ENCODE measurements at places on chromosomes 13 and 19.

GRCh38 chr19:13302526-13303270 lies 152.5 kb downstream of the IER2 start:
- peaks cover 6% of the 10 kb centered on the region for H3K4me1 ChIP-seq
- H3K27ac ChIP-seq: no peak overlapping the region
- no peak for DNase-seq

- H3K27me3 ChIP-seq: no peaks in the 10 kb centered on the region
- no peak overlapping the region for H3K27ac ChIP-seq
- peaks cover 18% of the 10 kb centered on the region for H3K36me3 ChIP-seq
- peak; percentile 77 for DNase-seq
- H3K4me1 ChIP-seq: no peaks in the 10 kb centered on the region
- no peak overlapping the region for H3K4me3 ChIP-seq
Observed at GRCh38 chr13:111328574-111329410, 8.3 kb downstream of the TEX29 start.

GRCh38 chr13:26682606-26683005 lies 78.0 kb downstream of the GPR12 start:
- H3K27ac ChIP-seq: no peak overlapping the region
- no peak for DNase-seq
- peaks cover 28% of the 10 kb centered on the region for H3K36me3 ChIP-seq
- H3K4me3 ChIP-seq: no peak overlapping the region
- H3K4me1 ChIP-seq: peaks cover 24% of the 10 kb centered on the region
- H3K27me3 ChIP-seq: no peaks in the 10 kb centered on the region

DNA sequence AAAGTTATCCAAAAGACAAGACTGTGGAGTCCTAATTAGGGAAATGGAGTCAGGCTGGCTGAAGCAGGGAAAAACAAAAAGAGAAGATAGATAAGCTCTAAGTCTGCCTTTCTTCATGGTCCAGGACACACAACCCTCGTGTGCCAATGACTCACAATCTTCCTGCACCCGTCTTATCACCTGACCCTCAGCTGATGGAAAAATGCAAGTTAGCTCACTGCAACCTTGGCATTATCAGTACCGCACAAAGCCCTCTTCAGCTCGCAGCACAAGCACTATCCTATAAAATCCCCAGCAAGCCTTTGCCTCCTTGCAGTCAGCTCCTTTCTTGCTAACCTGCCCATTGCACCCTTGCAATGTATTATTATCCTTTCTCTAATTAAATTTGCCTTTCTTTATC lies 4.3 kb downstream of the OR7A5 start:
- no peaks in the 10 kb centered on the region for H3K36me3 ChIP-seq
- no peaks in the 10 kb centered on the region for H3K27me3 ChIP-seq
- no peaks in the 10 kb centered on the region for H3K4me1 ChIP-seq
- DNase-seq: no peak
- H3K4me3 ChIP-seq: no peak overlapping the region
